ENCODE measurements at places on chromosomes 11 and 22. TPM values are rescaled to one million over a fixed set of nuclear protein-coding genes. Genes with fewer than 3 reads are reported as not detected.

Gene OR4C13
- total RNA-seq: not detected

Gene GSC2
- 0.22 TPM for total RNA-seq

Gene PKP3
- 41.7 TPM for total RNA-seq

Gene TRPC6
- total RNA-seq: 12.5 TPM

Gene CALCB
- not detected for total RNA-seq

Gene TRIM29
- total RNA-seq: not detected

Gene BTG4
- not detected for total RNA-seq

Gene RAB39A
- total RNA-seq: 9.2 TPM

Gene OR51B5
- not detected for total RNA-seq

Gene INPP5J
- total RNA-seq: 4.7 TPM

Gene GNAZ
- total RNA-seq: 5.0 TPM

Gene DKK3
- 17.1 TPM for total RNA-seq

Gene CELSR1
- total RNA-seq: 21.2 TPM

Gene KCNK4
- total RNA-seq: 0.31 TPM

Gene SLC22A12
- total RNA-seq: not detected

Gene SPA17
- 7.2 TPM for total RNA-seq

Gene PIK3IP1
- 0.87 TPM for total RNA-seq

Gene HYOU1
- total RNA-seq: 234 TPM

Gene OR5B21
- total RNA-seq: not detected

Gene MAJIN
- total RNA-seq: not detected

Gene TMEM25
- 26.2 TPM for total RNA-seq

Gene TUB
- 14.9 TPM for total RNA-seq
